ENCODE measurements at places on chromosomes 2 and 18.

DNA sequence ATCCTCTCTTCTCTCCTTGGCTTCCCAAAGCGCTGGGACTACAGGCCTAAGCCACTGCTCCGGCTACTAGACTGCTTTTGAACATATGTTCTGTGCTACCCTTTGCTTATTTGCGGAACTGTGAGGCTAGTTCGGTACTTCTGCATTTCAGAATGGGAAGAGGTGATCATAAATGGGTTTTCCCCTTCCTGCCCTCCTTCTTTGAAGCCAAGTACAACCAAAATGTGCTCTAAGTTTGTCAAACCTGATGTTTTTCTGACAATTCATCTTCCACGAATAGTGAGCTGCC lies 1.7 kb upstream of the ESCO1 start:
- no peak for DNase-seq

DNA sequence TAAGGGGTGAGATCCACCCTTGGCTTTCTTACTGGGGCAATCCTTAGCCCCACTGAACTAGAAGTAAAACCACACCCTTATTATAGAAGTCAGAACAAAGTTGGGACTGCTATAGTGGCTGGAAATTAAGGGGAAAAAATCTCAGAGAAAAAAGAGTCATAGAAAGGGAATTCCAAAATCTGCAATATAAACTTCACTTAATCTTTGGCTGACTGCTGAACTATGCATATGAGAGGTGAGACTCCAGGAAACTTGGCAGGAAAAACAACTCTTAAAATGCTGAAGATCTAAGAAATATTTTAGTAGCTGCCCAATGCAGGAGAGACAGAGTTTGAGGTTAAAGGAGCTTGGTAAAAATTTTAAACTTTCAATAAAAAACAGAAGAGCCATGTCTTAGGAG lies 201.8 kb upstream of the FN1 start:
- DNase-seq, result no peak

GRCh38 chr2:110100480-110100879 lies 15.1 kb downstream of the MALL start:
- no peak for DNase-seq

GRCh38 chr2:238573065-238573778 lies 146.5 kb downstream of the ASB1 start:
- DNase-seq, result peak; percentile 49

- DNase-seq, result no peak
These were observed 36.4 kb downstream of the MAP2 start for GRCh38 chr2:209460151-209460761.

GRCh38 chr2:22788749-22789327 lies 596.1 kb upstream of the KLHL29 start:
- DNase-seq, result no peak

DNA sequence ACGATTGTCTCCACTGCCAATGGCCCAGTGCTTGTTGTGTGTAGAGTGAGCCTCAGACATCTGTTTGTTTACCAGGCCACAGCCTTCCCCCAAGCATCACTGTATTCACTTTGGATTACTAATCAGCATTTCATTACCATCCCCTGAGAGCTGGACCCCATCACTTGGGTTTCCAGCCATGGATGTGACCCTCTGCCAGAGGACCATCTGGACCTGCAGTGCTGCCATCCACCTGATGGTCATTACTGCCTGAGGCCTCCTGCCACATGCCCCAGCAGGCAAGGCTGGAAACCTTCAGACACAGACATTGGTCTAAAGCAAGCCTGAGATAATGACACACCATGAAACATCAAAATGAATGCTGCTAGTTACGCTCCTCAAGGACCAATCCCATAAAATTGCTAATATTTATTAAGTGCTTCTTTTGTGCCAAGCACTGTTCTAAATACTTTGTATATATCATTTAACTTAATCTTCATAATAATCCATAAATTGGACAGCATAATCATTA lies 2096.3 kb upstream of the CELF4 start:
- DNase-seq, result no peak

DNA sequence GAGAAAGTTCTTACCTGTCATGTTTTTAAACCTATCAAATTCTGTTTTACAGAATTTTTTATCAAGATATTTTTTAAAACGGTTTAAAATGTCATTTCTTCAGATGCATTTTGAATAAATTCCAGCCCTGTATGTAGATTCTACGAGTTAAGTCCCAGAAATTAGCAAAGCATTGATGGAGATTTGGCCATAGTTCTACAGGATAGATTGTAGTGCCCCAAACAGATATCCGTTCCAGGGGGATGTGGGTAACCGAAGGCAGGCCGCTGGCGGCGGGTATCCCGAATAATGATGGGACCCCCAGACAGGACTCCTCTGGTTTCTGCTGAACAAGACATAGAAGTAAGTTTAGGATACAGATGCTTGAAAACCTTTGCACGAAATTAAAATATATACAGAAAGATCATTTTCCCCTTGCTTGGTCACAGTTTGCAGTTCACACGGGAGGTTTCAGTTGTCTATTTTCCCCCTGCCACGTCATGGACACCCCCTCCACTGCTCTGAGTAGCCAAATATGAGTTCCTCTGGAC lies 755 bp downstream of the NOL4 start:
- no peak for DNase-seq

DNA sequence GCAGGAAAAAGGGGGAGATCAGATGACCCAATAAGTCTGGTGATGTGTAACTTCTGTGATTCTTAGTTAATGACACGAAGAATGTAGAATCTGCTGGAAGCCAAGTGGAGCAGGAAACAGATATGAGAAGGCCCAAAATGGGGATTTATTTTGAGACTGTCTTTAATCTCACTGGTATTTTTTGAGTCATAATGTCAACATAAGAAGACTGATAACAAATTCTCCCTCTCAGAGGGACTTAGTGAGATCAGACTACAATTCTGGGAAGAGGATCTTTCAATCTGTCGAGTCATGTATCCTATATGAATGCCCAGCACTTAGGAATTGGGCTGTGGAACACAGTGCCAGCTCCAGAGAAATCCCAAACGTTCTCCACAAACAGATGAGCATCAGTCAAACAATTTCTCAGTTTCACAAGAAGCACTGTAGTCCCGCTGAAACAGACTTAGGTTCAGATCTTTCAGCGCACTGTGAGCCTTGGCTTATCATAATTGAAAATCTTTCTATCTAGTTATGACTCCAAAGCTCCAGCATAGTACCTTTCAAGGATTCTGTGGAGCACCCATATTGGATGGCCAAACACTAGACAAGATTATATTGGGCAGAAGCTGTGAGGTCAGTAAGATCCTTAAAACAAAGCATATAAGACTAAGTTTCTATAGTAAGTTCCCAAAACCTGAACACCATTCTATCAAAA lies 738.2 kb downstream of the LRP1B start:
- DNase-seq, result no peak

DNA sequence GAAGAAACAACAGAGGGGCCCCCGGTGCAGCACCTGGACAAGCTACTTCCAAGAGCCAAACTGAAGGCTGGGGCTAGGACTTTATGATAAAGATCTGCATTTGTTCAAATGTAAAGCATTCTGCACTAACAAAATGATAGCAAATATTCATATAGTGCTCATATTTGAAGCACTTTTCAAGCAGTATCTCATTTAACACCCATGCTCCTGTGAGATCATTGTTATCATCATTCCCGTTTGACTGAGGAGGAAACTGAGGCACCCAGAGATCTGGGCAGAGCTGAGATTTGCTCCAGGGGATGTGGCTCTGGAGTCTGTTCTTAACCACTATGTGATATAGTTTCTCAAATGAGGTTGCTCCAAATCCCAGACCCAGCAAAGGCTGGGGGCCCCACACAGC lies 9.8 kb downstream of the KCTD1 start:
- no peak for DNase-seq

DNA sequence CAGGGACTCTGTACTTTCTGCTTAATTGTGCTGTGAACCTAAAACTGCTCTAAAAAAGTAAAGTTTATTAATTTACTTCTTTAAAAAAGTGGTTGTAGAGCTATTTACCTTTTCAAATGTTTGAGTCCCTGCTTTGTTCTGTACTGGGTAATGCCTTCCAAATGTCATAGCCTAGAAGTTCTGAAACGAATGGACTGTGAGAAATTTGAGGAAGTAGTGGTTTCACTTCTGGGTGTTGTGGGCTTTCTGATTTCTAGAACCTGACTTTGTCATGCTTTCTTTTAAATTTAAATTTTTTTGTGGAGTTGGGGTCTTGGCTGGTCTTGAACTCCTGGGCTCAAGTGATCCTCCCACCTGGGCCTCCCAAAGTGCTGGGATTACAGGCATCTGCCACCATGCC lies 44.6 kb downstream of the SMAD4 start:
- DNase-seq, result no peak

GRCh38 chr2:134398300-134398699 lies 144.4 kb downstream of the MGAT5 start:
- DNase-seq, result no peak

DNA sequence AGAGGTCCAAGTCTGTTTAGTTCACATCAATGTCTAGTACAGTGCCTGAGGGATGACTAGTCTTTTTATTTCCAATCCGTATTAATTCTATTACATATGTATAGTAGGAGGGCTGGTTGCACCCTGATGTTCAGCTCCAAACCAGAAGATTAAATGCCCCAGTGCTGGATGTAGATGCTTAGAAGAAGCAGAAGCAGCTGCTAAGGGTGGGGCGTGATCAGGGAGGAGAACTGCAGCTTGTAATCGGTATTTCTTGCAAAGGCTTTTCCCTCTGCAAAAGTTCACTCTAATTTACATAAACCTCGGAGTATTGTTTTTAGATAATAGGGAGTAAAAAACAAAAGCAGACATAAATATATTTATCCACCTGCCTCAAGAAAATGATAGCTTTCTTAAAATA lies 145.3 kb upstream of the ITGA4 start:
- DNase-seq, result peak; percentile 35

DNA sequence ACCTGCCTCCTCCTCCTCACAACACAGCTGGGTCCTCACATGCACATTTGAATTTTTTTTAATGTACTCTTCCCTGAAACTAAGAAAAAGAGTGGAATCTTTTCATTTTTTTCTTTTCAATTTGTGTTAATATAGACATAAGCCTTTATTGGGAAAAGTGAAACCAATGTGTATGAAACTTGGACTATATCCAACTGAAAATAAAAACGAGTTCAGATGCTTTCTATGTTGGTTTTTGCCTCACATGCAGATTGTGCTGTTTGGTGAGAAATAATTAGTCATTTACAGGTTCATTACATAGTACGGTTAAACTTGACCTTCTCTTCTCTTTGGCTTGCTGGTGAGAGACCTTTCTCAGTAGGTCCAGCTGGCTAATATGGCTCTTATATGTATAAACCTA lies 515.2 kb upstream of the FANCL start:
- no peak for DNase-seq

GRCh38 chr2:13005048-13005447 lies 288.3 kb downstream of the TRIB2 start:
- DNase-seq, result no peak

DNA sequence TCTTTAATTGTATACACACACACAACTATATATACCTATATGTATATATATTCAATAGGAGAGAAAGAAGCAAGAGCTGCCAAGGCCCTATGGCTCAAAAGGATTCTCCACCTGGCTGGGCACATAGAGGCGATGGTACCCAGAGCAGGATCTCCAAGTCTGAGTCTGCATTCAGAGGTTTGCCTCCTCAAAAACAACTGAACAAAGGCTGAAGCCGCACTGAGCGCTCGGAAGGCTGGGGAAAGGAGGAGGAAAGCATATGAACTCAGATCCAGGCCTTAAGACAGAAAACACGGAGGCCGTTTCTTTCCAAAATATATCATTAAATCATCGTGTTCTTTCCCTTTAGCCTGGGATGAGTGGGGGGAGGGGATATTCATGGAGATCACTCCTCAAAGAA lies 3.6 kb downstream of the HOXD12 start:
- DNase-seq, result no peak

GRCh38 chr18:9210966-9211365 lies 74.4 kb downstream of the ANKRD12 start:
- no peak for DNase-seq

- DNase-seq, result no peak
These were observed 246.7 kb downstream of the BABAM2 start for GRCh38 chr2:28137221-28137620.

- DNase-seq, result no peak
These were observed 296.5 kb upstream of the THSD7B start for GRCh38 chr2:136468799-136469369.

GRCh38 chr2:109481196-109481555 lies 132.6 kb downstream of the SEPTIN10 start:
- no peak for DNase-seq

- no peak for DNase-seq
These were observed 130.2 kb downstream of the FAM124B start for GRCh38 chr2:224271617-224272236.

DNA sequence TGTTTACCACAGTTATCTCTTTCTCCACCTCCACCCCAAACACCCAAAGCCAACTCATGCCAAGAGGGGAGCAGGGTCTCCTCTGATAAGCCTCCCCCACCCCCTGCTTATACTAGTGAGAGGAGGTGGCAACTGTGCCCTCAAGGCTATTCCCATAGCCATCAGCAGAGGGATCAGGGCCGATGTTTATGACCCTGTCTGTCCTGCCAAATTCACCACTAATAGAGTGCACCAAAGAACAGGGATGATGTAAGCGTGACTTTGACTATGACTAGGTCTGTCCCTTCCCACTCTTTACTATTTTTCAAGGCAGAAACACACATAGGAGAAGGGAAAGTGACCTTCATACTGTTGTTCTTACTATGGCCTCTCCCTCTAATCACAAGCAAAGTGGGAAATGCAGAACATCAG lies 74.6 kb downstream of the CLHC1 start:
- no peak for DNase-seq

DNA sequence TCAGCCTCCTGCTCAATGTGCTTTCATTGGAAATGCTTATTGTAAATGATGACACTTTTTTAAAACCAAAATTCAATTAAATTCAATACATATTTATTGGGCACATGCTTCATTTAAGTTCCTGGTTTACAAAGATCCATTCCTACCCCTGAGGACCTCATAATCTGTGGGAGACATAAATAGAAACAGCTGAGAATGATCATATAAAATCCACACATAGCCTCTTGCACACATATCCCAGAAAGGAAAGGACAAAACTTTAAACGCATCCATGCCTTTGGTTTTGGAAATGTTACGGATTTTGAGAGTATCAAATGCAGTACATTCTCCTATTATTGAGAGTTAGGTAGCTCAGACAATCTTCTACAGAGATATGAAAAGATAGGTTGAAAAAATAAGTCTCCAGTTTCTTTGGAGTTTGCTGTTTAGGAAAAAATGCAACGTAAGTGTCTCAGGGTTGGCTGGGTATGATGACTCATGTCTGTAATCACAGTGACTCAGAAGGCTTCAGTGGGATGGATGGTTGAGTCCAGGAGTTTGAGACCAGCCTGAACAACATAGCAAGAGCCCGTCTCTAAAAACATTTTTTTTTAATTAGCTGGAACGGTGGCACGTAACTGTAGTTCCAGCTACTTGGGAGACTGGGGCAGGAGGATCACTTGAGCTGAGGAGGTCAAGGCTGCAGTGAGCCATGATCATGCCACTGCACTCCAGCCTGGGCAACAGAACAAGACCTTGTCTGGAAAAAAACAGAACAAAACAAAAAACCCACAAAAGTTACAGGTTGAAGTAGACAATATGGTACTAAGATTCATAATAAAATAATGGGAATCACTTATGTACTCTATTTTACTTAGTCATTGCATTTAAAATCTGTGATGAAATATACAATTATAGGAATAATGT lies 3.9 kb upstream of the PRELID3A start:
- DNase-seq, result no peak
